ENCODE measurements at places on chromosomes 11 and 22. TPM values are rescaled to one million over a fixed set of nuclear protein-coding genes. Genes with fewer than 3 reads are reported as not detected.

UCP2 gene
- total RNA-seq, result 9.9 TPM

NAALAD2 gene
- 0.22 TPM for total RNA-seq

SLC5A12 gene
- total RNA-seq, result not detected

DNA sequence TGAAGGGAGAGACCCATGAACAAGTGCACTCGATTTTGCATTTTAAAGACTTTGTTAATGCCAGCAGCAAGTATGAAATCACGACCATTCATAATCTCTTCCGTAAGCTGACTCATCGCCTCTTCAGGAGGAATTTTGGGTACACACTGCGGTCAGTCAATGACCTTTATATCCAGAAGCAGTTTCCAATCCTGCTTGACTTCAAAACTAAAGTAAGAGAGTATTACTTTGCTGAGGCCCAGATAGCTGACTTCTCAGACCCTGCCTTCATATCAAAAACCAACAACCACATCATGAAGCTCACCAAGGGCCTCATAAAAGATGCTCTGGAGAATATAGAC lies 5.9 kb downstream of the SERPIND1 start:
- DNase-seq, result no peak

GRCh38 chr11:116132273-116132978 lies 628.2 kb upstream of the CADM1 start:
- no peak for DNase-seq

GRCh38 chr22:48800886-48801607 lies 1026.6 kb downstream of the BRD1 start:
- DNase-seq, result no peak

- peak; percentile 45 for DNase-seq
Observed at GRCh38 chr11:46615756-46616155, 1.3 kb downstream of the HARBI1 start.

DNA sequence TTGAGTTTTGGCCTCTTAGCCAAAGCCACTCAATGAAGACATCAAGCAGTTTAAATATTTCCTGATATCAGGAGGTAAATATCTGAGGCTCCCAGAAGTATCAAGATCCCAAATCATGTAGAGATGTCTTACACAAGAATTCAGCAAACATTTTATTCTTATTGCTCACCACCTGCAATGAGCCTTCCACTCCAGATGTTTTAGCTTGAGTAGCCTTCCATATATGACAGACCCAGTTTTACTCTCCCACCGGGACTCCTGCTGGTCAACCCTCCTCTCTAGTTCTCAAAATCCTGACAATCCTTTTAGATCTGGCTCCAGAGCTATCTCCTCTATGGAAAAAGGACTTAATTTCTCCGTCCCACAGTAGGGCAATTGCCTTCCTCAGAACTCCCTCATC lies 404.4 kb downstream of the KCNA4 start:
- no peak for DNase-seq

DNA sequence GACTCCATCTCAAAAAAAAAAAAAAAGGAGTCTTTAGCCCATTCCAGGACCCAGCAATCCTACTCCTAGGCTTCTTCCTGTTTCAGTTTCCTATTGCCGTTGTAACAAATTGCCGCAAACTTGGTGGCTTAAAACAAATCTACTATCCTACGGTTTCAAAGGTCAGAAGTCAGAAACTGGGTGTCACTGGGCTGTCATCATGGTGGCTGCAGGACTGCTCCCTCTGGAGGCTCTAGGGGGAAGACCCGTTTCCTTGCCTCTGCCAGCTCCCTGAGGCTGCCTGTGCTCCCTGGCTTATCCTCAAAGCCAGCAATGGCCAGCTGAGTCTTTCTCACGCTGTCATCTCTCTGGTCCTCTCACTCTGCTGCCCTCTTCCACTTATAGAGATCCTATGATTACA lies 8.7 kb upstream of the DAGLA start:
- DNase-seq, result no peak

GRCh38 chr11:100874203-100874602 lies 187.1 kb downstream of the ARHGAP42 start:
- DNase-seq, result no peak

DNA sequence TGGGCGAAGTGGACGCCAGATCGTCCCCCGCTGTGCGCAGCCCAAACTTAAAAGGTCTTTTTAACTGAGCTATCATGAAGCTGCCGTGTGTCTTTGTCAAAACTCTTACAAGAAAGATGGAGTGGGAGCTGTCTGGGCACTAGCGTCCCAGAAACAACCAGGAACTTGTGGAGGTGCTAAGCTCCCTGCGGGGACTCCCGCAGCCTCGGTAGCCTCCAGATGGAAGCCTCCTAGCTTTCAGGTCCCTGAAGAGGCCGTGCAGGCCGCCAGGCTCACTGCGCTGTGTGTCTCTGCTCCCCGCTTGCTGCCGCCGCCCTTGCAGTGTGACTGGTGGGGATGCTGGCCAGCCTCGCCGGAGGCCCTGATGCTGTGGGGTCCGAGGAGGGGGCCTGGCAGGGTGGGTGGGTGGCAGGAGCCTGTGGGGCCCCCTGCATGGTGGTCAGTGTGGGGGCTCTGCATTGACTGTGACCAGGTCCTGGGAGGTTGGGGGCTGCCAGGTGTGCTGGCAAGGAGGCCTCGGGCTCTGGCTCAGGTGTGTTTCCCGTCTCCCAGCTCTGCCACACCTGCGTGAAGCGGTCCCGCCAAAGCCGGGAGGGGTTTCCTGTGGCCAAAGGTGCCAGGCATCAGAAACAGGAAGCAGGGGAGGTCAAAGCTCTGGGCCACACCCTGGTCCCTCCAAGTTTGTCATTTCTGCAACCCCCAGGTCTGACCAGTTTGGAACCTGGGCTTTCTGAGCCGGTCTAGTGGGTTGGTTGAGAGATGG lies 1.2 kb downstream of the TRABD start:
- no peak for DNase-seq

GRCh38 chr11:11391796-11392463 lies 38.9 kb upstream of the CSNK2A3 start:
- peak; percentile 92 for DNase-seq

GRCh38 chr22:20548806-20549205 lies 41.4 kb downstream of the MED15 start:
- DNase-seq, result no peak

- DNase-seq, result no peak
Observed at GRCh38 chr11:116881143-116881542, 43.7 kb upstream of the APOA1 start.

All from HFFc6 (cell line).